ENCODE measurements at places on chromosomes 6 and 20. TPM values are rescaled to one million over a fixed set of nuclear protein-coding genes. Genes with fewer than 3 reads are reported as not detected.
A peak's percentile ranks its signal among the peaks of the same experiment; 100 is the strongest.

DNA sequence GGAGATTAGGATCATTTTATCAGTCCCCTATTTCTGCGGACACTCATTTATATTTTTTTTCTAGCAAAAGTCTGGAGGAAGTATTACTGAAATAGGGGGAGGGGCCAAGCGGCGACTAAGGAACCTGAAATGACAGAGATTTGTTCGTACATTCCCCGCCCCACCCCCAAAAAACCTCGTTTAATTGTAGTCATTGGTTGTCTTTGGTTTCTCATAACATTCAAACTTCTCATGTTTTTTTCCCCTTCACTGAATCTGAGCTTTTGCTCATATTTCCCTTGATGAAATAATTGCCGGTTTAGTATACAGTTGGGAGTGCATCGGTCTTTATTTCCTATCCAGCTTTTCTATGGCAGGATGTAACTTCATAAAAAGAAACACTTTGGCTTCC, 768 bp upstream of the FYN start:
- no peaks in the 10 kb centered on the region for H3K36me3 ChIP-seq
- H3K4me1 ChIP-seq: no peaks in the 10 kb centered on the region
- no peak overlapping the region for H3K27ac ChIP-seq
- no peak for DNase-seq

GRCh38 chr20:20070871-20071726, 18.8 kb downstream of the CFAP61 start:
- H3K36me3 ChIP-seq: no peaks in the 10 kb centered on the region
- H3K4me1 ChIP-seq: no peaks in the 10 kb centered on the region
- H3K27me3 ChIP-seq: no peaks in the 10 kb centered on the region
- DNase-seq: no peak
- H3K27ac ChIP-seq: no peak overlapping the region

- no peak overlapping the region for H3K4me3 ChIP-seq
- no peak overlapping the region for H3K27ac ChIP-seq
- DNase-seq: no peak
- H3K4me1 ChIP-seq: no peaks in the 10 kb centered on the region
- H3K27me3 ChIP-seq: no peaks in the 10 kb centered on the region
- H3K36me3 ChIP-seq: no peaks in the 10 kb centered on the region
Measured at GRCh38 chr20:58081846-58082245, 146.6 kb downstream of the ANKRD60 start.

DNA sequence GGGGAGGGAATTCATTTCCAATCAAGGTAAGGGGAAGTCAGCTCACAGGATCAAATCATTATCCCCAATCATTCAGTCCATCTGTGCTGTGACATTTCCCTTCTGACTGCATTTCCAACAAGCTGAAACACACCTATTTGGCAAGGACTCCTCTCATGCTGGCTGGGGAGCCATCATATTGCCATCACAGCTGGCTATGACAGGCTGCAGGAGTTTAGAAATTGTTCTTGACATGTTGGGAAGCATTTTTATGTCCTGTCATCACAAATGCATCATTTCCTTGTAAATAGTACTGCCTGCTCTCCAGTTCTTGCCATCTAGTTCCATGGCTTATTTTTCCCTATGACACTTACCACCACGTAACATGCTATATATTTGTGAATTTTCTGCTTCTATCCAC, 113.9 kb upstream of the TMEM170B start:
- H3K27me3 ChIP-seq: no peaks in the 10 kb centered on the region
- no peaks in the 10 kb centered on the region for H3K4me1 ChIP-seq
- H3K4me3 ChIP-seq: no peak overlapping the region
- no peak for DNase-seq
- no peaks in the 10 kb centered on the region for H3K36me3 ChIP-seq
- H3K27ac ChIP-seq: no peak overlapping the region

DNA sequence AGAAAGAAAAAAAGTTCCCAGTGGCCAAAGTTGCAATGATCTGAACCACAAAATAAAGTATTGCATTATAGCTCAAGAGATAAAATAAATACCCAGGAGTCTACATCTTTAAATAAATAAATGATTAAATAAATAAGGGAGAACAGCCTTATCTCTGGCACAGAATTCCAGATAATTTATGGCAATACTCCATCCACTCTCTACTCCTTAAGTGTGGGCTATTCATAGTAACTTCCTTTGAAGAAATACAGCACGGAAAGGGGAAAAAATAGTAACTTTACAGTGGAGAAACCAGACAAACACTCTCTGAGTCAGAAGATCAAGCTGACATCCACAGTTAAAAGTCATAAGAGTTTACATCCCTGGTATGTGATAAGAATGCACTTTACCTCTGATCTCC, 11.6 kb downstream of the AURKA start:
- H3K4me1 ChIP-seq: no peaks in the 10 kb centered on the region
- peaks cover 66% of the 10 kb centered on the region for H3K36me3 ChIP-seq
- H3K4me3 ChIP-seq: no peak overlapping the region
- no peak for DNase-seq

GRCh38 chr6:15061908-15062515, 183.9 kb upstream of the JARID2 start:
- no peaks in the 10 kb centered on the region for H3K4me1 ChIP-seq
- no peak overlapping the region for H3K27ac ChIP-seq
- no peaks in the 10 kb centered on the region for H3K27me3 ChIP-seq
- no peak overlapping the region for H3K4me3 ChIP-seq

GRCh38 chr20:36391955-36392354, 85.8 kb downstream of the DLGAP4 start:
- DNase-seq: no peak
- H3K27ac ChIP-seq: no peak overlapping the region
- no peaks in the 10 kb centered on the region for H3K36me3 ChIP-seq
- H3K4me3 ChIP-seq: no peak overlapping the region
- H3K27me3 ChIP-seq: no peaks in the 10 kb centered on the region

- no peak overlapping the region for H3K4me3 ChIP-seq
- DNase-seq: no peak
- H3K27ac ChIP-seq: no peak overlapping the region
- H3K4me1 ChIP-seq: peaks cover 8% of the 10 kb centered on the region
Measured at GRCh38 chr6:36373368-36374019, 14.0 kb downstream of the ETV7 start.

- no peaks in the 10 kb centered on the region for H3K36me3 ChIP-seq
- DNase-seq: no peak
- no peaks in the 10 kb centered on the region for H3K27me3 ChIP-seq
- no peak overlapping the region for H3K4me3 ChIP-seq
- no peak overlapping the region for H3K27ac ChIP-seq
Measured at GRCh38 chr6:46507426-46507825, 16.2 kb upstream of the RCAN2 start.

GRCh38 chr6:21325201-21325856, 268.2 kb upstream of the SOX4 start:
- H3K27me3 ChIP-seq: no peaks in the 10 kb centered on the region
- no peak for DNase-seq
- no peak overlapping the region for H3K27ac ChIP-seq
- no peaks in the 10 kb centered on the region for H3K4me1 ChIP-seq
- H3K36me3 ChIP-seq: no peaks in the 10 kb centered on the region

GRCh38 chr20:53581444-53582250, 12.0 kb downstream of the ZNF217 start:
- no peaks in the 10 kb centered on the region for H3K27me3 ChIP-seq
- peak overlapping the region; percentile 8 for H3K27ac ChIP-seq
- peaks cover 32% of the 10 kb centered on the region for H3K36me3 ChIP-seq
- no peak for DNase-seq

DNA sequence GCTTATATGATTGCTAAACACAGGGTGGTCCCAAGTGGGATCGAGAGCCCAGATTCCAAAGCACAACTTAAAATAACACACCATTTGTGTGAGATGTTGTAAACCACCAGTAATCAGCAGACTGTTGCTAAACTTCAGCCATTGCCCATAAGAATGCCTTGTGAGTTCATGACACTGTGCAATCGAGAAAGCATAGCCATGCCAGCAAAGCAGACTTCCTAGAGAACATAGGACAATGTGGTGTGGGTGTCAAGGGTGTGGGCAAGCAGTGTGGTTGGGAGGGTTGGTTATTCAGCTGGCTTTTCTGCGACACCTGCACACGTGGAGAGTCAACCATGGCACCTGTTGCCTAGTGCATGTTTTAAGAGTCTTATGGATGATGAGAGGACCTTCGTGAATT, 16.1 kb upstream of the CALHM6 start:
- DNase-seq: no peak
- no peak overlapping the region for H3K27ac ChIP-seq
- H3K27me3 ChIP-seq: no peaks in the 10 kb centered on the region
- H3K4me3 ChIP-seq: no peak overlapping the region
- no peaks in the 10 kb centered on the region for H3K36me3 ChIP-seq

GRCh38 chr6:142458836-142459235, 157.0 kb downstream of the ADGRG6 start:
- no peak overlapping the region for H3K27ac ChIP-seq
- H3K36me3 ChIP-seq: no peaks in the 10 kb centered on the region
- no peak for DNase-seq

DNA sequence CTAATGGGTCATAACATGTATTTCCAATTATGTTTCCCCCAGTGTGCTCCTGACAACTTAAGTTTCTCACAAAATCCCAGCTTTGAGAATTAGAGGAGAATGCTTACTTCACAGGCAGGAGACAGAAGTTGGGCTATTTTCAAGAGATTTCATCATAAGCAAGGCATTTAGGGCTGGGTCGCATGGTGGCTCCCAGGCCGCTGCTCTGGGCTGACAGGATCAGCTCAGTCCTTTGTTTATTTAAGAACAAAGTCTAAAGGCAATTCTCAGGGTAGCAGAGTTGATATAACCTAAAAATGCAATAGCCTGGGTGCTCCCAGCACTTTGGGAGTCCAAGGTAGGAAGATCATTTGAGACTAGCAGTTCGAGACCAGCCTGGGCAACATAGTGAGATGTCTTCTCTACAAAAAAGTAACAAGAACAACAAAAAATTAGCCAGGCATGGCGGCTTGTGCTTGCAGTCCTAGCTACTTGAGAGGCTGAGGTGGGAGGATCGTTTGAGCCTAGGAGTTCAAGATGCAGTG, 10.9 kb downstream of the FOXQ1 start:
- H3K27ac ChIP-seq: no peak overlapping the region
- DNase-seq: no peak
- no peaks in the 10 kb centered on the region for H3K36me3 ChIP-seq
- no peak overlapping the region for H3K4me3 ChIP-seq
- no peaks in the 10 kb centered on the region for H3K4me1 ChIP-seq

DNA sequence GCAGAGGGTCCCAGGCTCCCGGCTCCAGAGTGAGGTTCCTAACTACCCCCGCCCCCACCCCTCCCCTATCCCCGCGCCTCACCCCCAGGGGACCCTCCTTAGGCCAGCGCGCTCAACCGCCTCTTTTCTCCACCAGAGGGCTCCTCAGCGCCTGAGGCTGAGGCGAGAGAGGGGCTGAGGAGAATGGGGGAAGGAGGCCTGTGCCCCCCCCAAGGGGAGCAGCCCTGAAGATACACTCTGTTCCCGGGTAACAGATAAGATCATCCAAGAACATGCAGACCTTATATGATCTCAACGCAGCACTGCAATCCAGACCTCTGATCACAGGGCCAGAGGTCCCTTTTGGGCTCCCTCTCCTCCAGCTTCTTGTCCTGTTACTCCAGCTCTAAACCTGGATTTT, 43.3 kb upstream of the MRPS10 start:
- no peak for DNase-seq
- H3K27ac ChIP-seq: no peak overlapping the region
- H3K36me3 ChIP-seq: peaks cover 8% of the 10 kb centered on the region
- H3K4me1 ChIP-seq: peaks cover 20% of the 10 kb centered on the region
- no peaks in the 10 kb centered on the region for H3K27me3 ChIP-seq

GRCh38 chr6:108562503-108562993, 1.8 kb downstream of the FOXO3 start:
- no peaks in the 10 kb centered on the region for H3K36me3 ChIP-seq
- H3K27ac ChIP-seq: peak overlapping the region; percentile 9
- H3K4me3 ChIP-seq: peak overlapping the region; percentile 86
- H3K27me3 ChIP-seq: no peaks in the 10 kb centered on the region
- H3K4me1 ChIP-seq: no peaks in the 10 kb centered on the region
- peak; percentile 77 for DNase-seq

- H3K36me3 ChIP-seq: no peaks in the 10 kb centered on the region
- no peak overlapping the region for H3K27ac ChIP-seq
- no peak overlapping the region for H3K4me3 ChIP-seq
- no peaks in the 10 kb centered on the region for H3K4me1 ChIP-seq
Measured at GRCh38 chr6:131400054-131400778, 172.8 kb upstream of the ARG1 start.

- DNase-seq: no peak
- no peaks in the 10 kb centered on the region for H3K27me3 ChIP-seq
- no peak within 1 kb of the TSS for H3K4me3 ChIP-seq
- no peak within 1 kb of the TSS for H3K27ac ChIP-seq
- H3K4me1 ChIP-seq: no peaks in the 10 kb centered on the region
- no peaks in the 10 kb centered on the region for H3K36me3 ChIP-seq
Measured at GRCh38 chr6:37005061-37005810, at the start of gene FGD2. FGD2 (plus strand) TSS chr6:37005655; CDS start chr6:37005818, 163 bp downstream.

DNA sequence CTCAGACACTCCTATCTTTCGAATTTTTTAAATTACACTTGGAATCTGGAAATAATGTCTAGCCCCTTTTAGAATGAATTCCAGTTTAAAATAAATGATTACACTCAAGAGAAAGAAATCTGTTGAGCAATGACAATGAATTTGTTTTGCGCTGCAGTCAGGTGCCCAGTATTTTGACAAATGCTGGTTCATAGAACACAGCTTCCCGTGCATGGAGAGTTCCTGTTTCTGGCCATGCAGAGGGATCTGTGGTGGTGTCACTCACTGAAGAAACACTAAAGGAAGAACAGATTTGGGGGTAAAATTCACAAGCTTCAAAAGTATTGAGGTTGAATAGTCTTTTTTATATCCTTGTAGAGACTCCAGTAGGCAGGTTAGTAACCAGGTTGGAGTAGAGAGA, 113.4 kb upstream of the CEP85L start:
- H3K4me3 ChIP-seq: no peak overlapping the region
- DNase-seq: no peak
- no peaks in the 10 kb centered on the region for H3K27me3 ChIP-seq
- 0 out of 2 replicates have a peak, but pooled peaks cover 2% of the 10 kb centered on the region for H3K4me1 ChIP-seq
- H3K36me3 ChIP-seq: no peaks in the 10 kb centered on the region

- no peaks in the 10 kb centered on the region for H3K4me1 ChIP-seq
- no peak overlapping the region for H3K27ac ChIP-seq
- H3K4me3 ChIP-seq: no peak overlapping the region
- DNase-seq: no peak
- no peaks in the 10 kb centered on the region for H3K36me3 ChIP-seq
- no peaks in the 10 kb centered on the region for H3K27me3 ChIP-seq
Measured at GRCh38 chr6:65819152-65819551, 112.1 kb upstream of the EYS start.

DNA sequence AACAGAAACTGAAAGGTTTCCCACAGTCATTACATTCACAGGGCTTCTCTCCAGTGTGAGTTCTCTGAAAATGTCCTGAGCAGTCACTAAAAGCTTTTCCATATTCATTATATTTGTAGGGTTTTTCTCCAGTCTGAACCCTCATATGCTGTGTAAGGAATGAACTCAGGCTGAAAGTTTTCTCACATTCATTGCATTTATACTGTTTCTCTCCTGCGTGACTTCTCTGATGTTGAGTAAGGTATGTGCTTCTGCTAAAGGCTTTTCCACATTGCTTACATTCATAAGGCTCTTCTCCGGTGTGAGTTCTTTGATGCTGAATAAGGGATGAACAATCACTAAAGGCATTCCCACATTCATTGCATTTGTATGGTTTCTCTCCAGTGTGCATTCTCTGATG, 29.8 kb upstream of the ZNF391 start:
- H3K27ac ChIP-seq: no peak overlapping the region
- no peak for DNase-seq
- no peaks in the 10 kb centered on the region for H3K4me1 ChIP-seq

Gene PDYN
- total RNA-seq: 0.63 TPM

Gene CARMIL1
- 40.4 TPM for total RNA-seq

Gene KCNQ5
- total RNA-seq: 1.3 TPM

Gene MRAP2
- total RNA-seq: 4.7 TPM

Gene ID1
- 120 TPM for total RNA-seq

Gene SLC44A4
- total RNA-seq: 2.5 TPM

Gene UBE2C
- 255 TPM for total RNA-seq

Gene SIRPG
- total RNA-seq: not detected

Gene PACSIN1
- total RNA-seq: 10.5 TPM

Gene SLA2
- not detected for total RNA-seq
